ENCODE measurements at places on chromosomes 5 and 9. TPM values are rescaled to one million over a fixed set of nuclear protein-coding genes. Genes with fewer than 3 reads are reported as not detected.

DNA sequence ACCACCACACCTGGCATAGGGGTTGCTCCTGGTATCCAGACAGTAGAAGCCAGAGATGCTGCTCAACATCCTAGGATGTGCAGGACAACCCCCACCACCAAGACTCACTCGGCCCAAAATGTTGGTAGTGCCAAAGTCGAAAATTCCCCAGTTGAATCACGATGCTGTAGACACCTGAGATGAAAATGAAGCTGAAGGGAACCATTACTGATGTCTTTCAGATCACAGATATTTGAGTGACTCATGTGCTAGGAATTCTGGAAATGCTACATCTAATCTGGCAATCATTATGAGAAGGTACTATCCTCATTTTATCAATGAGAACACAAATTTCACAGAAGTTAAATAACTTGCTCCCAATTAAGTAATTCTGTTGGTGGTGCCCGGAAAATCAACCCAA is 21.0 kb upstream of the UBE2QL1 start:
- H3K36me3 ChIP-seq: no peaks in the 10 kb centered on the region
- no peaks in the 10 kb centered on the region for H3K4me1 ChIP-seq
- no peaks in the 10 kb centered on the region for H3K27me3 ChIP-seq
- no peak overlapping the region for H3K27ac ChIP-seq
- no peak for DNase-seq
- no peak overlapping the region for H3K4me3 ChIP-seq

DNA sequence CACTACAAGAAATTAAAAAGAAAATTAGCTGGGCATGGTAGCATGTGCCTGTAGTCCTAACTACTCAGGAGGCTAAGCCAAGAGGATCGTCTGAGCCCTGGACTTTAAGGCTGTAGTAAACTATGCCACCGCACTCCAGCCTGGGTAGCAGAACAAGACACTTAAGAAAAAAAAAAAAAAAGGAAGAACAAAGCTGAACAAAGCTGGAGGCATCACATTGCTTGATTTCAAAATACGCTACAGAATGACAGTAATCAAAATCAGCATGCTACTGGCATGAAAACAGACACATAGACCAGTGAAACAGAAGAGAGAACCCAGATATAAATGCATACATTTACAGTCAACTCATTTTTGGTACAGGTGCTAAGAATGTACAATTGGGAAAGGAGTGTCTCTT is 14.5 kb upstream of the OTULIN start:
- DNase-seq: no peak
- H3K36me3 ChIP-seq: no peaks in the 10 kb centered on the region
- peaks cover 6% of the 10 kb centered on the region for H3K27me3 ChIP-seq
- H3K4me1 ChIP-seq: no peaks in the 10 kb centered on the region
- H3K4me3 ChIP-seq: no peak overlapping the region

DNA sequence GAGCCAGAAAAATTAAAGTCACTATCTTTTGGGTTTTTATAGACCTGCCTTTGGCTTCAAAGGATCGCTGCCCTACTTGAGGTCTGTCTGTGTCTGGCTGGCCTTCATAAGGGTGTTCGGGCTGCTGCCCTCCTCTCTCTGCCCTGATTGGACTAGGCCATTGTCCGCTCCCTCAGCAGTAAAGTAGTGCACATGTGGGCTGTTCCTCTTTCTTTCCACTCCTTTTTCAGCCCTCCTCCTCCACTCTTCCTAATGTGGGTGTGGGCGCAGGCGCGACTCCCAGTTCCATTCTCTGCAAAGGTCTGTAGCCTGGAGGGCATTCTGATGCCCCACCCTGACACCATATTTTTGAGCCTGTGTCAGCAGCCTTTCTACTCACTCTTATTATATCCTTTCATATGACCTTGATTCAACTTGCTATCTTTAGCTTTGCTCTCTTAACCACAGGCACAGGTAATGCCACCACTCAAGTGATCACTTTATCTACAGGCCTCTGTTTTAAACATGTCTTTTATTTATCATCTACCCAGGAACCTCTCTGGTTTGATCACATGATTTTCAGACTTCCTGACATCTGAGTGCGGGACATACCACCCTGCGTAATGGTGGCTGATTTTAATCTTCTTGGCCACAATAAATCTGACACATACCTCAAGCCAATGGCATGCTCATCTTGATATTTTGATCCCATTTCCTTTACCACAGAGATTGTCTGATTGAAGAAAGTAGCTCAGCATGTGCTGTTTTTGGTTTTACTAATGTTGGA is 144.5 kb downstream of the AOPEP start:
- no peaks in the 10 kb centered on the region for H3K36me3 ChIP-seq
- DNase-seq: no peak
- no peaks in the 10 kb centered on the region for H3K27me3 ChIP-seq
- no peak overlapping the region for H3K4me3 ChIP-seq
- H3K4me1 ChIP-seq: peaks cover 71% of the 10 kb centered on the region

- DNase-seq: no peak
- H3K4me1 ChIP-seq: no peaks in the 10 kb centered on the region
Measured at GRCh38 chr5:137693307-137693950, 42.5 kb downstream of the KLHL3 start.

- H3K27ac ChIP-seq: peak overlapping the region; percentile 76
- H3K4me1 ChIP-seq: peaks cover 47% of the 10 kb centered on the region
- H3K36me3 ChIP-seq: peaks cover 37% of the 10 kb centered on the region
Measured at GRCh38 chr5:150651924-150652671, 9.0 kb upstream of the MYOZ3 start.

GRCh38 chr9:122402403-122402871 is 31.6 kb downstream of the PTGS1 start:
- H3K27me3 ChIP-seq: no peaks in the 10 kb centered on the region
- no peaks in the 10 kb centered on the region for H3K36me3 ChIP-seq
- DNase-seq: no peak
- H3K4me3 ChIP-seq: no peak overlapping the region

DNA sequence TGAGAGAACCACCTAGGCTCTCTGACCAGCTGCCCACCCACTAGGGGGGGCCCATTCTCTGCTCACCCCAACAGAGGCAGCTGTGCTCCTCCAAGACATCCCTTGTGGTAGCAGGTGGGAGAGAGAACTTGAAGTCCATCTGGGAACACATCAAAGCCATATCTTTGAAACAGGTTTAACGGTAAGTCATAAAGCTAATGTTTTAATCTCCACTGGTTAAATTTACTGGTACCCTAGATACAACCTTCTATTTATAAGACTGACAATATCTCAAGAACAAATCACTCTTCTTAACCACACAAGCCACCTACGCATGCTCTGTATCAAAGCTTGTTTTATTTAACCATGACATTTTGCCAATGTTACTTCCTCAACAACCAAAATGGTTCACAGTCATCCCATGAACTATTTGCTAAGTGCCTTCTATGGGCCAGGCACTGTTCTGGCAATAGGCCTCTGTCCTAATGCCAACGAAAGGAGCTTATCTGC is 20.4 kb downstream of the AUH start:
- H3K4me1 ChIP-seq: no peaks in the 10 kb centered on the region
- no peak overlapping the region for H3K27ac ChIP-seq
- H3K4me3 ChIP-seq: no peak overlapping the region
- DNase-seq: no peak
- H3K36me3 ChIP-seq: peaks cover 14% of the 10 kb centered on the region
- H3K27me3 ChIP-seq: no peaks in the 10 kb centered on the region

GRCh38 chr5:83097689-83098231 is 20.4 kb downstream of the XRCC4 start:
- H3K4me1 ChIP-seq: peaks cover 9% of the 10 kb centered on the region
- H3K27me3 ChIP-seq: no peaks in the 10 kb centered on the region
- DNase-seq: no peak
- no peak overlapping the region for H3K4me3 ChIP-seq

DNA sequence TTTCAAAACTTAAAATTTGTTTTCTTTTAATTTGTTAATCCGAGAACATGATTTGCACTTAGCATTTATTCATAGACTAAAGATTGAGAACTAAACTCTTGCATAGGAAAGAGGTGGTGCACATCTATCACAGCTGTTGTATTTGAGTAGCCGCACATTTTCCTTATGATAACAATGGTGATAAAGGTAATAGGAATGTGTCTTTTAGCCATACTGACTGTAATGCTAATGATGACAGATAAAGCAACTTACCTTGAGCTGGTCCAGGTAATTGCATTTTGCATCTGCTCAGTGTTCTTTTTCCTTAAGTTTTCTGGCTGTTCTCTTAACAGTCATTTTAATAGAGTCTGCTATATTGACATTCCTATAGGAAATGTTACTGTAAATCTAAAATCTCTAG is 19.0 kb downstream of the PHAX start:
- no peak overlapping the region for H3K27ac ChIP-seq
- H3K4me3 ChIP-seq: no peak overlapping the region
- H3K36me3 ChIP-seq: peaks cover 11% of the 10 kb centered on the region
- H3K27me3 ChIP-seq: no peaks in the 10 kb centered on the region

DNA sequence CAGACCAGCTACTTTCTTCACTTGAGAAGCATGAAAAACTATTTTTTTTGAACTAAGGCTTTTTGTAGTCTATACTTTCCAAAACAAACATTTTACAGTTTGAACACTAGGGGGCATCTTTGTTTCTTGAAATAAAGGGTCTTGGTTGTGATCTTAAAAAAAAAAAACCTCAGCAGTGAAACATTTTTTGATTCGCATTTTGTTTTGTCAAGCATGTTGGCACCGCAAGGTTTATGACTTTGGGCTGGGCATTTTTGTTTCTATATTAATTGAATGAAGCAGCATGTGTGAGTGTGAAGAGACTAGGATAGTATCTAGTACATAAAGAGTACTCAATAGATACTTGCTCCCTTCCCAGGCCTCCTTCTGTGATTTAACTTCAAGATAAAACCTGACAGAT is 31.6 kb upstream of the ACOT12 start:
- H3K36me3 ChIP-seq: no peaks in the 10 kb centered on the region
- peak overlapping the region; percentile 30 for H3K27ac ChIP-seq
- peaks cover 25% of the 10 kb centered on the region for H3K4me1 ChIP-seq

- no peaks in the 10 kb centered on the region for H3K27me3 ChIP-seq
- no peak for DNase-seq
- H3K4me3 ChIP-seq: no peak overlapping the region
- no peaks in the 10 kb centered on the region for H3K36me3 ChIP-seq
- H3K4me1 ChIP-seq: 0 out of 2 replicates have a peak, but pooled peaks cover 6% of the 10 kb centered on the region
- H3K27ac ChIP-seq: no peak overlapping the region
Measured at GRCh38 chr5:137613554-137614265, 114.6 kb upstream of the SPOCK1 start.

DNA sequence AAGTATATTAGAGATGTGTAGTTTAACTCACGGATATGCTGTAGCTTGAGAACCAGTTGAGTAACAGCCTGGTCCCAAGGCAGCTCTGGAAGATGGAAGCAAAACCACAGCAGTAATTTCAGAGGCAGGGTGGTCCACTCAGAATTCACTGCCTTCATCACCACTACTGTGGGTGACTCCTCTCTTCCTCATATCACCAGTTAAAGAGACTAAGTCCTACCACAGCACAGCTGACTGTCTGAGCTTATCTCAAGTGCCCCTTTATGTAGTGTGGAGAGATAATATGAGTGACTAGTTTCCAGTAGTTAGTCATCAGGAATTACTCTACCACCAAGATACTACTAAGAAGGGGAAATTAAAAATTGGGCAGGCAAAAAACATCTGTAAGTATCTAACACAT is 1571.2 kb upstream of the C9orf72 start:
- H3K27ac ChIP-seq: no peak overlapping the region
- H3K4me1 ChIP-seq: no peaks in the 10 kb centered on the region
- no peak for DNase-seq
- H3K36me3 ChIP-seq: no peaks in the 10 kb centered on the region
- no peak overlapping the region for H3K4me3 ChIP-seq

DNA sequence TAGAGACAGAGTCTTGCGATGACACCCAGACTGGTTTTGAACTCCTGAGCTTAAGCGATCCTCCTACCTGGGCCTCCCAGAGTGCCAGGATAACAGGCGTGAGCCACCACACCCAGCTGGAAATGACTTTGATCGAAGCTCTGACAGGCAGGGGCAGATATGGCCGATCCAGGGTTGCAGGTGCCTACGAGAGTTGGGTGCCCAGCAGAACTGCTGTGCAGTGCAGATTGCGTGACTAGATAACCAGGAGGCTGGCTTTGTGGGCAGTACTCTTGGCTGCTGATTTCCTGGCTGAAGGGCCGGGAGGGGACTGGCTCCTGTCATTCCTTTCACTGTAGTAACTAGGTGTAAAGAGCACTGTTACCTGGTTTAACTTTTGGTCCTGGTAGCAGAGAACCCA is 11.8 kb downstream of the TBC1D13 start:
- no peak overlapping the region for H3K27ac ChIP-seq
- H3K27me3 ChIP-seq: no peaks in the 10 kb centered on the region
- H3K36me3 ChIP-seq: peaks cover 36% of the 10 kb centered on the region
- no peak overlapping the region for H3K4me3 ChIP-seq
- H3K4me1 ChIP-seq: no peaks in the 10 kb centered on the region
- peak; percentile 13 for DNase-seq

GRCh38 chr9:105911104-105911911 is 217.0 kb downstream of the TMEM38B start:
- no peak for DNase-seq
- no peaks in the 10 kb centered on the region for H3K27me3 ChIP-seq
- H3K27ac ChIP-seq: no peak overlapping the region

- no peak overlapping the region for H3K4me3 ChIP-seq
- no peaks in the 10 kb centered on the region for H3K27me3 ChIP-seq
- H3K36me3 ChIP-seq: no peaks in the 10 kb centered on the region
- no peak for DNase-seq
- no peak overlapping the region for H3K27ac ChIP-seq
Measured at GRCh38 chr5:39898731-39899130, 474.0 kb upstream of the DAB2 start.

DNA sequence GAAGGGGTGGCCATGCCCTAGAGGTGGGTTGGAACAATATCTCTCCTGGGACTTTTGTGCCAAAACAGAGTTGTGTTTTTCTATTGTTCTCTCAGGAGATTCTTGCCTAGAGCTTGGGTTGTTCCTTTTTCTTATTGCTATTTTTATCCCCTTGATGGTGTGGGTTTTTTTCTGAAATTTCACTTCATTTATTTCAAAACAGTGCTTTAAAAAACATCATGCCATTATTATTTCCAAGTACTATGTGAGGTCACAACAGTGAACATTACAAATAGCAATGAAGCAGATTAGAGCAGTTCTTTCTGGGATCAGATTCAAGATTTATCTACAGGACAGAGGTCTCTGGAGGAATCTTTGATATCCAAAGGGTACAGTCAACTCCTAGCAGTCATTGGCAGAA is 76.6 kb downstream of the ACTBL2 start:
- H3K4me1 ChIP-seq: peaks cover 4% of the 10 kb centered on the region
- no peak for DNase-seq
- H3K36me3 ChIP-seq: no peaks in the 10 kb centered on the region
- no peak overlapping the region for H3K27ac ChIP-seq
- no peak overlapping the region for H3K4me3 ChIP-seq

GRCh38 chr5:179817890-179818745 is 2.6 kb upstream of the SQSTM1 start:
- H3K27ac ChIP-seq: peak overlapping the region; percentile 84
- peaks cover 22% of the 10 kb centered on the region for H3K4me1 ChIP-seq
- no peaks in the 10 kb centered on the region for H3K27me3 ChIP-seq
- H3K4me3 ChIP-seq: no peak overlapping the region

GRCh38 chr9:137956688-137957385 is 79.3 kb downstream of the CACNA1B start:
- H3K4me3 ChIP-seq: no peak overlapping the region
- no peak for DNase-seq
- H3K27me3 ChIP-seq: no peaks in the 10 kb centered on the region
- no peaks in the 10 kb centered on the region for H3K36me3 ChIP-seq
- no peaks in the 10 kb centered on the region for H3K4me1 ChIP-seq

Gene ADAMTS2
- 0.12 TPM for polyA plus RNA-seq

Gene CCDC192
- not detected for polyA plus RNA-seq

Gene PITX1
- not detected for polyA plus RNA-seq

Gene GALNT12
- polyA plus RNA-seq: 7.4 TPM

Gene ALDH1A1
- 0.03 TPM for polyA plus RNA-seq

Gene PLPP7
- 8.6 TPM for polyA plus RNA-seq
